RCC 7860 (cell line): ENCODE measurements at places on chromosomes 5 and 9.

DNA sequence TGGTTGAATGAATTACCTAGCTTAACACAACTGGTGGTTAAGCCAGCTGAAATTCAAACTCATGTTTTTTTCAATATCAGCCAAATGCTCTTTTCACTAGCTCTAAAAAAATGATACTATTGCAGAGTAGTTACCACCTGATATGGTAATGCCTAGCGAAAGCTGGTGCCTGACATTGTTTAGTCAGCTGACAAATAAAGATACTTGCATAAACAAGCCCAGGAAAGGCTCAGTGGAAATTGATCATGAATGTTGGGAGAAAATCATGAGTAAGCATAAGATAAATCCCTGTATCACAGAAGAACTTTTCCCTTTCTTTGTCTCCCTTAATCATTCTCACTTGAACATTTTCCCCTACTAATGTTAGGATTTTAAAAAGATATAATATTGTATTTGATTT lies 54.6 kb downstream of the FGF10 start:
- DNase-seq = no peak

GRCh38 chr5:58410441-58410840 lies 49.4 kb downstream of the PLK2 start:
- DNase-seq = peak; percentile 50

- peak; percentile 64 for DNase-seq
Observed at GRCh38 chr9:100437860-100438805, 11.2 kb downstream of the MSANTD3 start.

DNA sequence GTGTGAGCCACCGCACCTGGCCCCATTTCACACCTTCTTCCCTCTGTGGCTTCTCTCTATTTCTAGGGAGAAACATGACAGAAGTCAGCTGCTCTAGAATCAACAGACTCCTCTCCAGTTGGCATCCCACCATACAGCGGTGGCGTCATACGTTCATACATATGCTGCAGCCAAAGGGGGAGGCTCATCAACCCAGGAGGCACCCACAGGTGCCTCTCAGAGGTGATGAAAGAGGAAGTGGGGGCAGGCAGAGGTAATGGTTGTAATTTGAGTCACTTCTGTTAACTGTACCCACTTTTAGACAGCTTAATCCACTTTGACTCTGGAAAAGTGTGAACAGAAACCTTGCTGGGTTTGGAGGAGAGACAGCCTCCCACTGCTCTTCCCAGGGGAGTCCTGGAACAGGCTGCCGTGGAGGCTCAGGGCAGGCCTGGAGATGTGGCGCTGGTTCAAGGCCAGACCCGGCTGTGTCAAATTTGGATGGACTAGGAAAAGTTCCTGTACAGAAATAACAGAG lies 47.3 kb upstream of the SUB1 start:
- no peak for DNase-seq

GRCh38 chr9:16680975-16681651 lies 189.4 kb downstream of the BNC2 start:
- no peak for DNase-seq

- DNase-seq = peak; percentile 8
Observed at GRCh38 chr5:155943516-155944407, 383.2 kb upstream of the SGCD start.

- no peak for DNase-seq
Observed at GRCh38 chr9:116646661-116647514, 40.2 kb upstream of the TRIM32 start.

- DNase-seq = no peak
Observed at GRCh38 chr9:127278372-127278771, 13.8 kb downstream of the GARNL3 start.

- DNase-seq = no peak
Observed at GRCh38 chr5:143583409-143583808, 179.9 kb upstream of the NR3C1 start.

DNA sequence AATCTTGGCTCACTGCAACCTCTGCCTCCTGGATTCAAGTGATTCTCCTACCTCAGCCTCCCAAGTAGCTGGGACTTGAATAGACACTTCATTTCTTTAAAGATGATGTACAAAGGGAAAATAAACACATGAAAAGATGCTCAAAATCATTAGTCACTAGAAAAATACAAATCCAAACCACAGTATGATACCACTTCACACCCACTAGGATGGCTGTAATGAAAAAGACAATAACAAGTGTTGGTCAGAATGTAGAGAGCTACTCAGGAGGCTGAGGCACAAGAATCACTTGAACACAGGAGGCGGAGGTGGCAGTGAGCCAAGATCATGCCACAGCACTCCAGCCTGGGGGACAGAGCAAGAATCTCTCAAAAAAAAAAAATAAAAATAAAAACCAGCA lies 13.0 kb downstream of the F2RL2 start:
- DNase-seq = no peak

DNA sequence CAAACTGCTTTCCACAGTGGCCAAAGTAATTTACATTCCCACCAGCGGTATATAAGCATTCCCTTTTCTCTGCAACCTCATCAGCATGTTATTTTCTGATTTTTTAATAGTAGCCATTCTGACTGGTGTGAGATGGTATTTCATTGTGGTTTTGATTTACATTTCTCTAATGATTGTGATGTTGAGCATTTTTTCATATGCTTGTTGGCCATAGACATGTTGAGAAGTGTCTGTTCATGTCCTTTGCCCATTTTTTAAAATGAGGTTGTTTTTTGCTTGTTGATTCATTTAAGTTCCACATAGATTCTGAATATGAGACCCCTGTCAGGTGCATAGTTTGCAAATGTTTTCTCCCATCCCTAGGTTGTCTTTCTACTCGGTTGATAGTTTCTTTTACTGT lies 254.5 kb upstream of the MPDZ start:
- no peak for DNase-seq

GRCh38 chr5:137696481-137696880 lies 39.4 kb downstream of the KLHL3 start:
- DNase-seq = no peak

- no peak for DNase-seq
Observed at GRCh38 chr9:134058716-134059115, 9.1 kb downstream of the BRD3 start.

DNA sequence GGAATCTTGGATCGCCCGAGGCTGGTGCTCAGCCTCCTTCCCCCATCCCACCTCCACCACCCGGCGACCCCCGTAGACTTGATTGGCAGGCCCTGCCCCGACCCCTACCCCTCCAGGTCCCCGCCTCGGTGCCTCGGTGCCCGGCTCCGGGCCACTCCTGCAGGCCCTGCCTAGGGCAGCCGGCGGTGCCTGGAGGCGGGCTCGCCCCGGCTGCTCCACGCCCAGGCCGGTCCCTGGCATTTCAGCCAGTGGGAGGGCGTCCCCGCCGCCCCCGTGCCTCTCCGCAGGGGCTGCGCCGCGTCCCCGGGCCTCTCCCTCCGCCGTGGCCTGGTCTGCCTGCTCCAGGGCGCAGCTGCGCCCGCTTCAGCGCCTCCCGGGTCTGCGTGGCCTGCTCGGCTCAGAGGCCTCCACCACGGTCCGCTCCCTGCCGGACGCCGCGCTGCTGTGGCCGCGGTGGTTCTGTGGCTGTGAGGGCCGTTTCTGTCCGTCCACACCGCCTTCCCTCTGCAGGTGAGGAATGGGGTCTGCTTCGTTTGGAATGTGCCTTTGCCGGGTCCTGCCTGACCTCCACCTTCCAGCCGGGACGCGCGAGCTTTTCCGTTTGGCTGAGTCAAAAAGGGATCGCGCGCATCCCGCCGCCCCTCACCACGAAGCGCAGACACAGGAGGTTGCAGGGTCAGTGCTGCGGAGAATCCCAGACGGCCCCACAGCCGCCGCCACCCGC lies 48.3 kb upstream of the IRX4 start:
- DNase-seq = no peak
